ENCODE measurements at places on chromosomes 16 and 17.

- no peak for DNase-seq
Observed at GRCh38 chr17:1919201-1919600, 89.4 kb downstream of the RPA1 start.

DNA sequence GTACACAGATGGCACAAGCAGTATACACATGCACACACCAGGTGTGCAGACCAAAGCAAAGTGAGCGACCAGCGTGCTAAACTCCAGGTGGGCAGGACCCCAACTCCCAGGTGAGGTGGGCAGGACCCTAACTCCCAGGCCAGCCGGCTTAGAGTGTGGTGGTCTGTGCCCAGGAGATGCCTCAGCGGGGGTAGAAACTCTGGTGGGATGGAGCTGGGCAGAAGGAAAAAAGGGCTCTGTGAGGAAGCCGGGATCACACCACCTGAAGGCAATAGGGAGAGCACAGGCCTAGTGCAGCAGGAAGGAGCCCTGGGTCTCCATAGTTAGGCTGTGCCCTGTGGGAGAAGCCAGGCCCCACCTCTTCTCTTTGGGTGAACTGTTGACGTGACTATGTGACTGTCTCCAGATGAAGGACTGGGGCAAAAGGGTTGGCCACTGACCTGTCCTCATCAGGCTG, 1.6 kb upstream of the FOXJ1 start:
- DNase-seq = no peak

DNA sequence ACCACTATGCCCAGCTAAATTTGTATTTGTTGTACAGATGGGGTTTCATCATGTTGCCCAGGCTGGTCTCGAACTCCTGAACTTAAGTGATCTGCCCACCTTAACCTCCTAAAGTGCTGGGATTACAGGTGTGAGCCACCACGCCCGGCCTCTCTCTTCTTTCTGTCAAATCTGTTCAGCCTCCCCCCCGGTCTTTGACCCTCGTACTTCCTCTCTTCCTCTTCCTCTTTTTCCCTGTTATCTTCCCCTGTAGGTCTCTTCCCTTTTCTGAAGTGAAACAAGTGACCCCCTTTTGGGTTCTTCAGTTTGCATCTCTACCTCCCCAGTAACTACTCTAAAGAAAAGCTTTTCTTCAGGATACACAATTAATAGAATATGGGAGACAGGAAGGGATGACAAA, 31.7 kb upstream of the DHX40 start:
- DNase-seq = no peak

GRCh38 chr16:13767215-13767614, 152.7 kb upstream of the ERCC4 start:
- no peak for DNase-seq

DNA sequence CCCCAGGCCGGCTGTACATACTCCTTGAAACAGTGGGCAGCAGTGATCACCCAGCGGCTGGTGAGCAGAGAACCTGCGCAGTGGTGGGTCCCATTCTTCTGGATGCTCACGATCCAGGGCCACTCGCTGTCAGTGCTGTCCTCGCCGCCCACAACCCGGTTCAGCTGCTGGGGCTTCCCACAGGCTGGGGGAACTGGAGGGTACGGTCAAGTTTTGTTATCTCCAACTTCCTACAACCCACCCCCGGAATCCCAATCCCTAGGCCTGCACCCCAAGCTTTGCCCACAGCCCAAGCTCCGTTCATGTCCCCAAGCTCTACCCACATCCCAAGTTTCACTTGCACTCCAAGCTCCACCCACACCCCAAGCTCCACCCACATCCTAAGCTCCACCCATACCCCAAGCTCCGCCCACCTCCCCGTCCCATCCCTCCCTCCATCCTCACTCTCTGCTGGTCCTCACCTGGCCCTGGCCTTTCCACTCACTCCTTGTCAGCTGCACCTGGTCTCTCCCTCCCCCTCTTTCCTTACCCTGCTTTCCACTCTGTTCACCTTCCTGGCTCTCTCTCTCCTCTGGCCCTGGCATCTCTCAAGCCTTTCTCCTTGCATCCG, 1.8 kb downstream of the PRSS22 start:
- no peak for DNase-seq

DNA sequence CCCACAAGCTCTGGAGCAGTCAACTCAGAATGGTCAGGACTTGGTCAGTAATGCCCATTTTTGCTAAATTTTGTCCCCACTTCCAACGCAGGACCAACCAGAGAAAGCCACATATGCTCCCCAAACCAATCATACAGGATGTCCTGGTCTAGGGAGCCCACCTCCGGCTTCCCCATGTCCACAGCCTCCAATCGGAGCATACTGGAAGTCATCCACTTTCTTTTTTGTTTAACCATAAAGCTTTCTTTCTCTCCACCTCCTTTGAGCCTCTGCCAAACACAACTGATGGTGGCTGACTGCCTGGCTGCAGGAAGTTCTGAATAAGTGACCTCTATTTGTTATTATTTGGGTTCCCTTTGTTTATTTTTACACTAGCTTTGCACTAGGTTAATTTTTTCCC, 549.1 kb downstream of the WWOX start:
- DNase-seq = no peak
